ENCODE measurements at places on chromosomes 1 and 21.

DNA sequence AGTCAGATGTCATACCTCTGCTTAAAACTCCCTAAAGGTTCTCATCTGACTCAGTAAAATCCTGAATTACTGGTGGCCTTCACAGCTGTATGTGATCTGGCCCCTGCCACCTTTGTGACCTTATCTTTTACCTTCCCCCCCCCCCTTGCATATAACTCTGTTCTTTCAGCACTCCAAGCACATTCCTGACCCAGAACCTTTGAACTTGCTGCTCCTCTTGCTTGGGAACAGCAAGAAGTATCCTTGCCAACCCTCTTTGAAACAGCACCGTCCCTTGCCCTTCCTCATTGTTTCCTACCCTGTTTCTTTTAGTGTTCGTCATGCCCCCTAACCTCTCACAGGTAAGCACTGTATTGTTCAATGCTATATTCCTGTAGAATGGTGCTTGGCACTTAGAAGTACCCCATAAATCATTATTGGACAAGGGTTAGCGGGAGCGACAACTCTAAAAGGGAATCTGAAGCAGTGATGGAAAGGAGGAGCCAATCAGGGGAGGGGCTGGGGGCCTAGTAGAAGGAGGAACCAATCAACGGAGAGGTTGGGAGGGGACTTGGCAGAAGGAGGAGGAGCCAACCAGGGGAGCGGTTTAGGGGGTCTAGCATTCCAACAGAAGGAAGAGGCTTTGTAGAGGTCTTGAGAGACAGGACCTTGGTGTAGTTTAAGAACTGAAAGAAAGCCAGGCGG, 13.9 kb downstream of the CACHD1 start:
- DNase-seq: no peak

DNA sequence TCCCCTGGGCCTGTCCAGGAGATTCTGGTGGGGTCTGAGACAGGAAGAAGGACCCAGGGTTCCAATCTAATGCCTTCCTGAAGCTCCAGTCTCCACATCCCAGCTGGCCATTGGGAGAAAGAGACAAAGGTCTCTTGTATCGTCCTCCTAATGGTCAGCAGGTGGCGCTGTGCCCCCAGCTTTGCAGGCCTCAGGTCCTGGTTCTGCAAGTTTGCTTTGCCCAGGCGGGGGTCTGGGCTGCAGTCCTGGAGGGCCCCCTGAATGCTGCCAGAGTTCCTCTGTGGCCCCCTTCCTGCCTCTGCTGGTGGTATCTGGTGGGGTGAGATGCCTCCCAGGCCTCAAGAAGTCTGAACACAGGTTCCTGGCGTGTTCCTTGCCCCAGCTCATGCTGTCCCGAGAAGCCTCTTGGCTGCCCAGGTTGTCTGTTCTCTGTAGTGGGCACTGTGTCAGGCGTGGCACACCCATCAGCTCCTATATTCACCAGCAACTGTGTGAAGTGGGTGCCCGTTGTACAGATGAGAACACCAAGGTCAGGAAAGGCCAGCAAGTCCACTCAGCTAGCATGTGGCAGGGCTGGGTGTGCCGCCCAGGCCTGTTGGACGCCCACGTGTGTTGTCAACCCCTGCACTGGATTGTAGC, 33.8 kb upstream of the CSF3R start:
- DNase-seq: peak; percentile 51

GRCh38 chr1:88768187-88768586, 84.1 kb downstream of the PKN2 start:
- DNase-seq: no peak

DNA sequence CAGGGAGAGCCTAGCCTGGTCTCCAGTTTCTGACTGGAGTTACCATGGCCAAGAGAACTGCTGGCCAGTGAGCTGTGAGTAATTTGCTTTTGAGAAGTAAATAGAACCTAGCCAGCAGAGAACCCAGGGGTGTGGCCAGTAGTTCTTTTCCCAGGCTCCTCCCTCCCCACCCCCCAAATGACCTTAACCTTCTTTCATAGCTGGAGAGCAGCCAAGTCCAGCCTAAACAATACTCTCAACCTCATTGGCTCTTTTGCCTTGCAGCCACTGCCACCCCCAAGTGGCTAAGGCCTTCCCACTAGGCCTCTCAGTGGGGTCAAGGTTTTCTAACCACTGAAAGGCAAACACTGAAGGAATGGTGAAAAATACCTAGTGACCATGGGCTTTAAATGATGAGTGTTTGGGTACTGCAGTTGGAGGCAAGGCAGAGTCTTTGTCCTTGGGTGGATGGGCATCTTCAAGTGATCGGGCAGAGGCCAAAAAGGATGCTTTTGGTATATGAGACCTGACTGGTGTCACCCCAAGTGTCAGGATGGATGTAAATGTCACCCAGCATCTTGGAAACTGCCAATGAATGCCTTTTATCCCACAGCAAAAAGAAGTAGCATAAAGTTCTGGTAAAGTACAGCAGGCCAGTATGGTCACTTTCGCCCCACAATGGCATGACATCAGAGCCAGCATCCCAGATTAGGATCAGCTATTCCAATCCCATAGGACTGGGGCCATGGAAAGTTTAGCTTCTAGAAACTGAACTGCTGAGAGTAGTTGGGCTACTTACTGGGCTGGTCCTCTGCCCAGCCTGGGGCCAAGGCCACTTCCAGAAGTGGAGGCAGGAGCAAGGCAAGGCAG, 3.5 kb upstream of the PIGV start:
- DNase-seq: peak; percentile 72
